ENCODE measurements at places on chromosomes 12 and 14.

- DNase-seq: no peak
Measured at GRCh38 chr14:88470542-88471440, 84.0 kb downstream of the PTPN21 start.

GRCh38 chr14:51554953-51555352, 96.8 kb upstream of the FRMD6 start:
- no peak for DNase-seq

GRCh38 chr12:20602641-20603391, 92.3 kb upstream of the SLCO1C1 start:
- no peak for DNase-seq

DNA sequence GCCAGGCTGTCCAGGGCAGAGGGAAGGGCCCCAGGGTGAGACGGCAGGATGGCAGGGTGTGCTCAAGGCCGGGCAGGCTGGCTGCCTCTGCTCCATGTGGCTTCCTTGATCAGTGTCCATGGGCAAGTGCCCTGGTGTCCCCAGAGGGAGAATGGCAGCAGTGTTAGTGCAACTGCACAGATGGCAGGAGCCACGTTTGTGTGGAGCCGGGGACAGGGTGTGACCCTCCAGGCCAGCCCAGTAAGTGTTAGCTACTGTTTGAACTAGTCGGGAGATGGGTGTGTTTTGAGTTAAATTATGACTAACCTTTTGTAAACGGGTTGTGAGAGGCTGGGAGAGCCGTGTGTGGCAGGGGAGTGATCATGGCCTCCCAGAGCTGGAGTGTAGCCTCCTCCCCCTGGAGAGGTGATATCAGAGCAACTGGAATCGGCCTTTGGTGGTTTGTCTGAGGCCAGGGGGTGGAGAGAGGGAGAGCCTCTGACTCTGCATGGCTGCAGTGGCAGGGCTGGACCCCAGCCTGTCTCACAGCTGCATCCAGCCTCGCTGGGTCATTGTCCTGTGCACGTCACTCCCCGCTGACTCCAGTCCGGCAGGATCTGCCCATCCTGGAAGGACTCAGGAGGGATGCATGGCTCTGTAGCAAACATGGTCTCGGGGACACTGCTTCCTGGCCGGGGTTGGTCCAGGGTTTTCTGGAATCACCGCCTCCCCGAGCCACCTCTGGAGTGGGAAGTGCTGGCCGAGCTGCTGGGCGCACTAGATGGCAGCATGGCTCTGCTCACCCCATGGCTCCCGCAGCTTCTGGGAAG, 27.8 kb downstream of the AACS start:
- no peak for DNase-seq

DNA sequence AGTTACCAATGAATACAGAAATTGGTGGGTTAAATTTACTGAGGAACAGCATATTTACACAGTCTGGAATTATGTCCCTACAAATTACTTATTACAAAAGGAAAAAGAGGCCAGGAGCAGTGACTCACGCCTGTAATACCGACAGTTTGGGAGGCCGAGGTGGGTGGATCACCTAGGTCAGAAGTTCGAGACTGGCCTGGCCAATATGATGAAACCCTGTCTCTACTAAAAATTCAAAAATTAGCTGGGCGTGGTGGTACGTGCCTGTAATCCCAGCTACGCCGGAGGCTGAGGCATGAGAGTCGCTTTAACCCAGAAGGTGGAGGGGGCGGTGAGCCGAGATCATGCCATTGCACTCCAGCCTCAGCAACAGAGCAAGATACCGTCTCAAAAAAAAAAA, 52.6 kb downstream of the HECTD1 start:
- no peak for DNase-seq

DNA sequence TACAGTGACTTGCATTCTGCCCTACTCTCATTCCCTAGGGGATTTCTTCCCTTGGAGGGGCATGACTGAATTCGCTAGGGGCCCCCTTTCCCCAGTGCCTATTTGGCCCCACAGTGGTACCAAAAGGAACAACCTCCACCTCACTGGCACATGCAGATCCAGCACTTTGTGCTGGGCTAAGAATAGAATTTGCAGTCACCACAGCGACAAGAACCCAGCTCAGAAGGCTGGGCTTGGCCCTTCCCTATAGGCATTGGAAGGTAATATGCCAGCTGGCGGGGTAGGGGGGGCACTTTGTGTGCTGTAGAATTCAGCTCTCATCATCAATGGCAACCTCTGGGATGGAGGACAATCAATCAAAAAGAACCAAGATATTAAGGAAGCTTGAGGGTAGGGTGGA, 13.9 kb downstream of the BAZ2A start:
- no peak for DNase-seq

GRCh38 chr12:113184098-113184899, 979 bp downstream of the DDX54 start:
- no peak for DNase-seq

DNA sequence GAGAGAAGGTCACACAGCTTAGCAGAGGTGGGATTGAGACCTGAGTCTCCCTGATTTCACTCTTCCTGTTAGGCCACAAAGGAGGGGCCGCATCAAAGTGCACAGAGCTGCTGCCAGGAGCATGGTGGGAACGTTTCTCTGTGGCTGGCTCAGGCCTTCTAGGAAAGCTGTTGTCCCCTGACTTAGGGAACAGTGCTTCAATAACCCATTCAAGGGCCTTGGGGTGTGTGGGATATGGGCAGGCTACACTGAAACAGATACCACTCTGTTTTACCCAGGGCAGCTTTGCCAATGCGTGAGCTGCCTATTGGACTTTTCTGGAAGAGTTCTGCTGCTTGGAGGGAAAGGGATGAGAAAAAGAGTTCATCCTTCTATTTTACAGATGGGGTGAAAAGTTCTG, 110.0 kb downstream of the ADCK1 start:
- DNase-seq: no peak

GRCh38 chr14:94768141-94768520, 1.8 kb downstream of the GSC start:
- DNase-seq: no peak

- no peak for DNase-seq
Measured at GRCh38 chr12:118304093-118304492, 68.6 kb downstream of the TAOK3 start.

- DNase-seq: no peak
Measured at GRCh38 chr12:110176745-110177144, 52.6 kb downstream of the IFT81 start.

- DNase-seq: no peak
Measured at GRCh38 chr12:63941166-63941800, 96.8 kb downstream of the SRGAP1 start.

DNA sequence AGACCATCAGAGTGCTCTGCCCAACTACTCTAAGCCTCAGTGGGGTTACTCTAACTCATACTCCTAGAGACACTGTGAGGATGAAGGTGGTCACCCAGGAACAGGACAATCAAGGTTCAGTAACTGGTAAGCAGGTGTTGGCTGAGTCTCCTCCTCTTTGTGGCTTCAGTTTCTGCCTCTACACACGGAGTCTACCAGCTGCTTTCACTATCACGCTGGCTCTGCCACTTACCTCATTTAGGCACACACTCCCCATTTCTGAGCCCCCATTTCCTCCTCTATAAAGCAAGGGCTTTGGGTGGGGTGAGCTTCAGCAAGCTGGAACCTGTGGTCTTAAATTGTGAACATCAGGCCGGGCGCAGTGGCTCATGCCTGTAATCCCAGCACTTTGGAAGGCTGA, 7.3 kb upstream of the TCHP start:
- peak; percentile 30 for DNase-seq
